Kidney (tissue), 22 donors: ENCODE measurements at places on chromosomes 12 and 14. TPM values are rescaled to one million over a fixed set of nuclear protein-coding genes. Genes with fewer than 3 reads are reported as not detected.

The ZDHHC22 gene
- not detected for total RNA-seq

The KRT82 gene
- total RNA-seq, result not detected

The TMEM132C gene
- 0.28 TPM for total RNA-seq

The FICD gene
- total RNA-seq, result 8.5 TPM

The ADAMTS20 gene
- total RNA-seq, result not detected

The RPL10L gene
- not detected for total RNA-seq

The WNT1 gene
- total RNA-seq, result not detected

The KRT78 gene
- total RNA-seq, result not detected

The PRB2 gene
- not detected for total RNA-seq

The MYF6 gene
- total RNA-seq, result not detected

The ART4 gene
- total RNA-seq, result 3.0 TPM

The NFE2 gene
- 1.6 TPM for total RNA-seq

The GPR135 gene
- 3.0 TPM for total RNA-seq

The PGF gene
- total RNA-seq, result 9.3 TPM

The FLVCR2 gene
- total RNA-seq, result 17.0 TPM

The COL2A1 gene
- total RNA-seq, result not detected

The DTD2 gene
- total RNA-seq, result 16.2 TPM

The DIO2 gene
- 0.38 TPM for total RNA-seq

The SAMD4A gene
- total RNA-seq, result 46.5 TPM

The SLC17A8 gene
- total RNA-seq, result 0.16 TPM

The RFLNA gene
- total RNA-seq, result 0.76 TPM

The MYH7 gene
- 0.06 TPM for total RNA-seq

The PIWIL1 gene
- total RNA-seq, result 0.31 TPM

The DIP2B gene
- total RNA-seq, result 23.3 TPM
